ENCODE measurements at places on chromosomes 12 and 14.

DNA sequence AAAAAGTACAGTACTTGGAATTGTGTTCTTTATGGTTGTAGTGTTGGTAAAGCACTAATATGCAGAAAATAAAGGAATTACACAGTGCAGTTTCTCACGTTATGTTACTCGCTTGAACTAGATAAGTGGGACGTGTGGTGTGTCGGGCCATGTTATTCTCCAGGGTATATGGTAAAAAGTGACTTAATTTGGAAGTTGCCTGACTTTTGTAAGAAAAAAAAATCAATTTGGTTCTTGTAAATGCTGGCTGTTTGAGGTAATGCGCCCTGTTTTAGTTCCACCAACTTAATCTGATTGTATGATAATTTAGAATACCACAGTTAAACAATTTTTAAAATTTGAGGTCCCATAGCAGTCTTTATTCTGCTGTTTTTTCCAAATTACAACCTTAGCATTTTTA lies 4.1 kb downstream of the ARF6 start:
- no peak for DNase-seq

- no peak for DNase-seq
These were observed 58.9 kb upstream of the FRMD6 start for GRCh38 chr14:51592836-51593235.

- no peak for DNase-seq
These were observed 58.7 kb upstream of the MUCL1 start for GRCh38 chr12:54795644-54796043.

GRCh38 chr14:102854091-102854703 lies 68.3 kb upstream of the AMN start:
- no peak for DNase-seq

- peak; percentile 18 for DNase-seq
These were observed 1111.5 kb downstream of the TRHDE start for GRCh38 chr12:73383584-73384222.

DNA sequence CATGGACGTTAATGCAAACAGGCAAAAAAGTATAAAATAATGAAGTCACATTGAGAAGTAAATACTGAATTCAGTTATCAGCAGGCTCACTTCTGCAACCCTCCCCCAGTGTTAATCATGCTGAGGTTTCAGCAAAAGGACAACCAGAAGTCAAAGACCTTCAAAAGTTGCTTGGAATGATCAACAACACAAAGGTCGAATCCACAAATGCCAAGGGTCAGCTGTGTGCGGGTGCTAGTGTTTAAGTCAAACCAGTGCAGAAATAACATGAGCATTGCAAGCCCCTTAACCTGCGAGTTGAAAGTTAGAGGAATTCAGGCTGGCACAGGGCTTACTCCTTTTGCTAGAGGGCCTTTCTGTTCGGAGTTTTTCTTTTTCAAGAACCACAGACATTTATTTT lies 436.7 kb upstream of the SEL1L start:
- no peak for DNase-seq

DNA sequence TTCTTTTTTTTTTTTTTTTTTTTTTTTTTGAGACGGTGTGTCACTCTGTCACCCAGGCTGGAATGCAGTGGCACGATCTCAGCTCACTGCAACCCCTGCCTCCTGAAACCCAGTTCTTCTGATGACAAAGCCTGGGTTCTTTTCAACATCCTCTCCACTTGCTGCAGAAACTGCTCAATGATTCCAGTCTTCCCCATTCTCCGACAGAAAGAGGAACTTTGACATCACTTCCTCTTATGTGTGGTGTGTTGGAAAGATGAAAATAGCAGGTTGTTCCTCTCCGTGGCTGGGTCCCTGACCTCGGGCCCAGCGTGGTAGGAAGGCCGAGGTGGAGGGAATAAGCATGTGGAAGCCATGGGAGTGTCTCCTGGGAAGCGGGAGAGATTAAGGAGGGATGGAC lies 198.4 kb downstream of the PHETA1 start:
- no peak for DNase-seq

DNA sequence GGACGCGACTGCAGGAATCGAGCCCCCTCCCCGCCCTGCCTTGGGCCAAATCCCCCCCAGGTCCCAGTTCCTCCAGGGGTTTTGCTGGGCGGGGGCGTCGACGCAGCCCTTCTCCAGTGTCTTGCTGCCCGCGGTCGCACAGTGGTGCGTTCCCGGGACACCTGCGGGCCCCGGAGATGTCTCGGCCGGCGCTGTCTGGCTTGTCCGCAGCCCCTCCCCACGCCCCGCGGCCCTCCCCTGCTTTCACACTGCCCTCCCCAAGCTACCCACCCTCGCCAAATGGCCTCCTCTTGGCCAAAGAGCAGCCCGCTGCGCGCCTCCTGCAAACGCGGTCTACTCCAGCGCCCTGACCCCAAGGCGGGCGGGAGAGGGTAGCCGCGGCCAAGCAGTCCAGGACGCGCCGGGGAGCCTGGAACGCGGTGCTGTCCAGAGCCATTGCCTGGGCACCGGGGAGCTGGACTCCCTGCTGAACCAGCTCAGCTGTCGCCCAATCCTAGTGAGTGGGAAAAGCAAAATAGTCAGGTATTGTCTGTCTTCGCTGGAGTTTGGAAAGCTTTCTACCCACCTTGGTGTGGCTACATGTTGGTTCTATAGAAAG lies 122.0 kb downstream of the AACS start:
- no peak for DNase-seq

DNA sequence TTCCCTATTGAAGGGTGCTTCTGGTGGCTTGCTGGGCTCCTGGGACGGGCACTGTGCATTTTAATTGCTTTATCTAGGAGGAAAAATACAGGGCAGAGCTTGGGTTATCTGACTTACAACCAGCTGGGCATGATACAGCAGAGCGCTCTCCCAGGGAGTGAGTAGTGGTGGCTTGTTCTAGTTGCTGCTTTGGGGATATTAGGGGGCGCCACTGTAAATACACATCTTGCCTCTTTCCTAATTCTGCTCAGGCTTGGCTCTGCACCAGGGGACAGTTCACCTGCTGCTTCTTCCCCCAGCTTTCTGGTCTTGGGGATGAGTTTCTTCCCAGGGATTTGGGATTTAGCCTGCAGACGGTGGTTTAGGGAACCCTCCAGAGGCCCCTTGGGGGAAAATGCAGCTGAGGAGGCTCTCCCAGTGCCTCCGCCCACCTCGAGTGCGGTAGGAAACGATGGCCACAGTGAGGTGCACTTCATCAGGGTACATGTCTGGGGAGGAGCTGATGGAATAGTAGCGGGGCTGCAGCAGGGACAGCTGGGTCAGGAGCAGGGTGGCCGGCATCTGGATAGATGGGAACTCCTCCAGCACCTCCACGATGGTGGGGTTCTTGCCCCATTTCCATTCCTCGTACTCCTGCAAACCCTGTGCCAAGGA lies 36.9 kb upstream of the FBXO21 start:
- no peak for DNase-seq
